ENCODE measurements at places on chromosomes 5 and 9.

DNA sequence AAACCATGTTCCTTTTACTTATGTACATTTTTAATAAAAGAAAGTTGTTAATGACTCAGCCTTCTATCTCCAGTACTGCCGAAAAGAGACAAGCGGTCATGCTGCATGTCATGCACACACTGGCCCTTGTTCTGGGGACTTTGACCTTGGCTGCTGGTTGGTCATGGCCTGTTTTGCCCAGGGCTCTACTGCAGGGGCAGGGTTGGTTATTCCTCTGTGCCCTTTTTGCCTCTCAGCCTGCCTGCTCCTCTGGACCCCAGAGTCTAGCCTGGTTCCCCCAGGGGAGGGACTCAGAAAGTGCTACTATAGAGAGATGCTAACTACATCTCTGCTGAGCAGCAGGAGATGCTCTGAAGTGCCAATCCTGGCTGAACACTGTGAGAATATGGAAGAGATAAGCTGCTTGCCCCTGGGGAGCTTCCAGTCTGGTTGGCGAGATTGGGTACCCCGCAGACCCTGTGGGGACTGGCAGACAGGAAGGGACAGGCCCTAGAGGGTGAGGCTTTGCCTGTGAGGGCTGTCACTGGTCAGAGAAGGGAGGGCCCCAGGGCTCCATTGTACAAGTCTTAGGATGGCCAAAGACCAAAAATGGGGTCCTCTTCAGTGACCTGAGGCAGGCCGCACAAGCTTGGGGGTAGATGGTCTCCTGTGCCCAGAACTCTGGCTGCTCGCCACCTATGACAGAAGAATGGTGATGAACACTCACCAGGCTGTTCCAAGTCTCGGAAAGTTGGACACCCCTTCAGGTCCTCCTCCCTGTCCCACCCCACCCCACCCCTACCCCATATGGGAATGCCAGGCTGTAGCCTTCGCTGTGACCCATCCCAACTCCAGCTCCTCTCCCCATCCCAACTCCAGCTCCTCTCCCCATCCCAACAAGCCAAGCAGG, 14.3 kb downstream of the IRF1 start:
- no peak for DNase-seq

DNA sequence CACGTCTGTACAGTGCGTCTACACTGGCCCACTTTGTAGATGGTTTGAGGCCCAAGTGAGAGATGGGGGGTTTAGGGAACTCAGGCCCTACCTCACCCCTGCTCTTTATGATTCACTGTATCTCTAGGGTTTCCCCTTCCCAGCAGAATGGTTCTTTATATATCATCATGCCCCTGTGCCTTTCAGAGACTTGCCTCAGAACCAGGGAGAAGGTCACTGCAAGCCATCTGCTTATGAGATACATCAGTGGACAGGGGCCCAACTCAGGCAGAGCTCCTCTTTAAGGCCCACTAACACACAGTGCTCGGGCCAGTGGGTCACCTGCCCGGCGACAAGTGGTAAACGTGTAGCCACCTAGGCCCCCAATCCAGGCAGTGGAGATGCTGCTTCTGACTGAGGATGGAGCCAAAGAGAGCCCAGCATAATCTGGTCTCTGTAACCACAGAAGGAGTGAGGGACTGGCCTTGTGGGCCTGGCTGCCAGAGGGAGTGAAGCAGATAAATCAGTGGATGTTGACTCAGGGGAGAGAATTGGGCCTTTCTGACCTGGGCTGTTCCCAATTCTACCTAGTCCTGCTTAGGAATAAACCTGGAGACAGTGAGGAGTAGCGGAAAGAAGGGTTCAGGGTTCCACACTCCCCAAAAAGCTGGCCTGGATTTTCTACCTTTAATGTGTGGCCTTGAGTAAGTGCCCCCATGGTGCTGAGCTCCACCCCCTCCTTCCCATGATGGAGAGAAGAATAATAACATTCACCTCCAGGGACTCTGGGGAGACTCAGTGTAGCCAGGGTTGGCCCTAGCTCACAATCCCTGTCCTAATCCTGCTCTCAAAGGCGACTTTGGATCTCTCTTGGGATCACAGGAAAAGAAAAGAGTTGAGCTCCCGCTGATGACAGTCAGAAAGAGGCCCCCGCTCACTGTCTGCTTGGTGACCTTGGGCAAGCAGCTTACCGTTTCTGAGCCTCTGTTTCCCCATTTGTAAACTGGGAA, 2.8 kb upstream of the DUSP1 start:
- DNase-seq: peak; percentile 35

GRCh38 chr9:89878687-89879086, 273.9 kb downstream of the GADD45G start:
- peak; percentile 25 for DNase-seq

GRCh38 chr9:99023231-99023630, 79.5 kb downstream of the COL15A1 start:
- no peak for DNase-seq

GRCh38 chr5:98898743-98899142, 30.1 kb downstream of the CHD1 start:
- DNase-seq: no peak

DNA sequence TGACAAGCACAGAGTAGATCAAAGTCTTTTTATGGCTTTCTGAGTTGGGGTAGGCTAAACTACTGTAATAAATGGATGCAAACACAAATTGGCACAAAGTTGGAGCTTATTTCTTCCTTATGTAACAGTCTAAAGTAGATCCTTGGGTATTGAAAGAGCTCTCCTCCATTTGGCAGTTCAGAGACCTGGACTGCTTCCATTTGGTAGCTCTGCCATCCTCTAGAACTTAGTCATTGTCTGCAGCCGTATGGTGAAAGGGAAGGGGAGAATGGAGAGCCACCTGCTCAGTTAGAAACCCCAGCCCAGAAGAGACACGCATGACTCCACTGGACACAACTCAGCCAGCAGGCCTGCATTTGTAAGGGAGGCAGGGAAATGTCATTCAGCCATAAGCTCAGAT, 345.0 kb downstream of the DMAC1 start:
- DNase-seq: no peak

DNA sequence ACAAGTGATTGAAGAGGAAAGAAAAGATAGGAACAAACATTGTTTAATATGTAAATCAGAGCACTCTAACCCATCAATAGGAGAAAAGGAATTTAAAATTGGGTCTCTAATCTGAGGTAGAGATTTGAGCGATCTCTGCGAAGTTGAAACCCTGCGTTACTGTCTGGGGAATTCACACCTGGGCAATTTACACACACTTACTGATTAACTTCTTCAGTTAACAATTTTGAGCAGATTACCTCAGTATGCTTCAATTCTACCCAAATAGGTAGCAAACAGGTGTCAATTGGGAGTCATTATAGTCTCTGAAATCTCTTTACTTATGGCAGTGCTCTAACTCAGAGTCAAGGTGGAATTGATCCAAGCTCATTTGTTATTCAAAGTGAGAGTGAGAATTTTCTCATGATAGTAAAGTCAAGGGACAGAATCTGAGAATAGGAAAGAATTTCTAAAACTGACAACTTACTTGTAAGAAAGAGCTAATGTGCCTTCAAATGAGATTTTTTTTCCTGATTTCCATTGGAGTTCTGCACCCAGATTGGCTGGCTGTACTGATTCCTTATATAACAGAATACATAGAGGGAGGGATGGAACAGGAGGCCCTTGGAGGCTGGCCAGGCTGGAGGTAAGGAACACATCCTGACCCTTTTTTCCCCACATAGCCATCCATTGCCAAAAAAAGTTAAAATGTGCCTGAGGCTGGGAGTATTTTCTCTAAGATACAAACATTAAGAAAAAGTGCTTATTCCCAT, 27.1 kb upstream of the IFNA14 start:
- DNase-seq: no peak

Measured in foreskin fibroblast (primary cell).